ENCODE measurements at places on chromosomes 6 and 20.
A peak's percentile ranks its signal among the peaks of the same experiment; 100 is the strongest.

GRCh38 chr6:155580904-155581303 is 125.3 kb upstream of the NOX3 start:
- DNase-seq: no peak

DNA sequence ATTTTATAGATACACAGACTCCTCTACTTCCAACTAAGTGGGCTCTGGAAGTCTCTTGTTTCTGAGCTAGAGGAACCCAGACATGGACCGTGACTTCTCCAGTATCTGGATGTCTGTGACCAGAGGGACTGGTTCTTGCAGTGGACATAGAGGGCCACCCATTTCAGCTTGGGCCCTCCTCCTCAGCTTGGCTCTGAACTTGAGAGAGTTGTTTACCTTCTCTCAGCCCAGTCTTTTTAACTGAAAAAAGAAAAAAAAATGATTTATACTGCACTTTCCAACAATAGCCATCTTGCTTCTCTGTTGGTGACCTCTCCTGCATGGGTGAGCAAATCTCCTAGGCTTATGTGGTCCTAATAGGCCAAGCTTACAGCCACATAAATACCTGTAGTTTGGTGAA is 60.3 kb upstream of the TMEM181 start:
- no peak for DNase-seq

GRCh38 chr6:358432-358831 is 33.1 kb upstream of the IRF4 start:
- no peak for DNase-seq

DNA sequence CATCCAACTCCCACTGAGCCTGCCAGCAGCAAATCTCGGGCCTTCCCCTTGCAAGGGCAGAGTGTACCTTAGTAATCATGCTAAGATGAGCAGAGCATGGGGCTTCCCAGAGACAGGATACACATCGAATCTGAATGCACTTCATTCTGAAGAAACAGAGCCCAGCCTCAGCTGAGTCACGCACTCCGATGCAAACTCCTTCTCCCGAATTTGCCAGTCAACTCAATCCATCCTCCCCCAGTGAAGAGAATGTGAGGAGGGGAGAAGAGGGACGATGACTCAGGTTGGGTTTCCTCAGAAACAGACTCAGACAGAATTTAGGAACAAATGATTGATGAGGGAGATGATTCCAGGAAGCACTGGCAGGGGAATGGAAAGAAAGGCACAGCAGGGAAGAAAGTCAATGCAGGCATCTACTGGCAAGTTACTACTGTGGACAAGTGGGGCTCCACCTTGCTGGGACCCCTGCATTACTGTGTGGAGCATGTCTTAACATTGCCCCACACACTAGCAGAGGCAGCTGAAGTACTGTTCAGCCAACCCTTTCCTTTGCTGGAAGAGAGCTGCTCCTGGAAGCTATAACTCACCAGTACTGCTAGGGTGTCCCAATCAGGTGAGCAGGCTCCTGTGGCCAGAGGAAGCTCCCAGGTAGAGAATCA is 251.6 kb downstream of the ADGB start:
- DNase-seq: no peak

DNA sequence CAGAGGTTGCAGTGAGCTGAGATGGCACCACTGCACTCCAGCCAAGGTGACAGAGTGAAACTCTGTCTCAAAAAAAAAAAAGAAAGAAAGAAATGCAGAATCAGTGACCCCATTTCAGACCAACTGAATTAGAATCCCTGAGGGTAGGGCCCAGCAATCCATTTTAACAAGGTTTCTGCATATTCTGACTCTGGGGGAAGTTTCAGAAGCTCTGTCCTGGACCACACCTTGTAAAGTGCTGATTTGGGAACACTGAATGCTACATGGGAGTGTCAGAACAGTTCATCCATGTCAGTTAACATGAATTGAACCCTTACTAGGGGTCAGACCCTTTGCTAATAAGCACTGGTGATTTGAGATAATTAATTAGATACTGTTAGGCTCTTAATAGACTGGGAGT is 52.0 kb downstream of the SNAP25 start:
- no peak for DNase-seq

GRCh38 chr6:156556811-156557210 is 220.4 kb upstream of the ARID1B start:
- DNase-seq: no peak

DNA sequence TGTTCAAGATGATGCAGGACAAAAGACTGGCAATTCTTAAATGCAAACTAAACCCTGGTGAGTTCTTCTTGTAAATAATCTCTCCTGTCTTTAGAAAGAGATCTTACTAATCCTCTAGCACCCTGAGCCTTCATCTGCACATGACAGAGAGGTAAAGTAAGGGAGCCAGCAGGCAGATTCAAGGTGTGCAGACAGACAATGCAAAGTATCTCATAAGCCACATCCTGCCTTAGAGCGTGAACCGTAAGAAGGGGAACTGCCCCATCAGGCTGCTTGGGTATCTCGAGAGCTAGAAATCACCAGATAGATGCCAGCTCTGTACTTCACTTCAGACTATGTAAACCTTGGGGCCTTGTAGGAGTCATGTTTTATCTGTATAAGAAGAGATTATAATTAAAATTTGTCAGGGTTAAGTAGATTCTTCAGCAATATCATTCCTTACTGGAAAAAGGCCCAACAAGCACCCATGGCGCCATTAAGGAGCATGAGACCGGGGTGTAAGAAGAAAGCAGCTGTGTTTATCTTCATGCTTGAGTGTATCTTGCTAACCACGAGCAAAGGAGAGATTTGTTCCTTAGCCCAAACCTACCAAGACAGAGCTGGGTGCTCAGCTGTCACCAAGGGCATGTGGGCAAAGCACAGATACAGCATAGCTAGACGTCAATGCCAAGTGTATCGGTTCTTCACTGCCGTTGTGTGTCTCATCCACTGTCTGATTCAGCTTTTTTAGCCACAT is 24.4 kb downstream of the CNR1 start:
- DNase-seq: no peak

DNA sequence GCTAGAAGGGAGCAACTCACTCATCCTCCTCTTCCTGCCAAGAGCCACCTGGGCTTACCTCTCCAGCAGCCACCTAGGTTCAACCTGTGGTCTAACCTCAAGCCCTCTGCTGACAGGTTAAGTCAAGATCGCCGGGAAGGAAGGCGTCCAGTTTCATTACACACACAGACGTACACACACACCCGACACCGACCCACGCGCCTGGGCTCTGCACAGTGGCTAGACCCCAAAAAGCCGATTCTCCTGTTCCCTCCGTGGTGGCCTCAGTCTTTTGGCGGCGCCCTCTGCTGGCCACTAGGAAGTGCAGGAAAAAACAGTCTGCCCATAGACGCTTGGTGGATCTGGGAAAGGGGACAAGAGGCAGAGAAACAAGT is 52.8 kb downstream of the MRPL14 start:
- peak; percentile 69 for DNase-seq
